ENCODE measurements at places on chromosomes 7 and 10.

GRCh38 chr7:69192134-69192533, 406.1 kb upstream of the AUTS2 start:
- no peak for DNase-seq

GRCh38 chr7:31413766-31414165, 73.2 kb upstream of the NEUROD6 start:
- no peak for DNase-seq

- peak; percentile 19 for DNase-seq
Measured at GRCh38 chr10:11150231-11150731, 132.6 kb downstream of the CELF2 start.

GRCh38 chr7:151498495-151498894, 21.2 kb downstream of the RHEB start:
- no peak for DNase-seq

DNA sequence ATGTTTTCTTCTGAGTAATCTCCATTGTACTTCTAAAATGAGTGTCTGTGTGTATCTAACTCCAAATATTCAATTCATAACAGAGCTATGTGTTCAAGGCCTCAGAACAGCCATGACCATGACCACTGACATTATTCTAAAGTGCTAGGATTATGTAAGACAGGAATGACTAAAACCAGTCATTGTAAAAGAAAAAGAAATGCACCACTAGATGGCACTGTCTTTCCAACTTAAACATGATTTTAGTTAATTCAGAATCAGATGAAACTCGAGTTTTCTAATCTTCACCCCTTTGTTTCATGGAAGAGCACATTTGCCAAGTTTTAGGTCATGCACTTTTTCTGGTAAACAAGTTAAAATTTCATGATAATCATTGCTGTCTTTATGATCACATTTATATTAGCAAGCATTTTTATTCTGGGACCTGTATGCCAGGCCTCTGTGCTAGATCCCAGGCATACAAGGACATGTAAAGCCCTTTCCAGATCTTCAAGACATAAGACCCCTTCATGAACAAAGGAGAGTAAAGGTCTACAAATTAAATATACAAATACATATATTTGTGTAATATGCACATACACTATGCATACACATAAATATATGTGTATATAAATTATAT, 26.1 kb upstream of the RSU1 start:
- DNase-seq: no peak

DNA sequence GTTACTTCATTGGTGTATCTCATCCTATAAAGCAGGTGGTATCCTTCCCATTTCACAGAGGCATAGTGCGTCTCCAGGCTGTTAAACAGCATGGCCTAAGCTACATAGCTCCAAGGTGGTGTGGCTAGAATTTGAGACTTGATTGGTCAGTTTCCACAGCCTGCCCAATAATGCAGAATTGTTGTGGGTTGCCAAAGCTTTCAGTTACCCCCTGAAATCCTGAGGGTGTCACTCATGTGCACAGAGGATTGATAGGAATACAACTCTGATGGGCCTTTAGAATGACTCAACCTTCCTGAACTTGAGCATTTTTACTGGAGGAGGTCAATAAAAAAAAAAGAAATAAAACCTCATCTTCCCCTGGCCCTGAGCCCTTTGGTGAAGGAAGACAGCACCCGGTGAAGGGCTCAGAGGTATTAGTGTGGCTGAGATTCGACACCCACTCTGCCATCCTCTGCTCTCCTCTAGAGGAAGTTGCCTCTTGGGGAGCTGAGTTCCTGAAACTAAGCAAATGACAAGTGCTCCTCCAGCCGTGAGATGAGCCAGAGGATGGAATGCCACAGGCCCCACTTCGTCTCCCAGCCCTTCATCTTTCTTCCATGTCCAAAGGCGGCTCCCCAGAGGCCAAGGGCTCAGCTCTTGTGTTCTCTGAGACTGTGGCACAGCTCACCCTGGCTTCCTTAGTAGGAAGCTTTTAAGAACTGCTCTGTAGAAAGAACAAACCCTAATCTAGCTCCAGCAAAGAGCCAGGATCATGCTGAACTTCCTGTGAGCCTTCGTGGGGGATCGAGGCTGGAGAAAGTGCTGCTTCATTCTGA, 1.0 kb downstream of the ACSL5 start:
- DNase-seq: no peak

GRCh38 chr10:6167456-6167855, 35.3 kb upstream of the PFKFB3 start:
- DNase-seq: no peak

- DNase-seq: no peak
Measured at GRCh38 chr10:62025901-62026879, 124.7 kb downstream of the ARID5B start.

GRCh38 chr10:132549371-132549770, 11.8 kb downstream of the INPP5A start:
- DNase-seq: no peak

- DNase-seq: no peak
Measured at GRCh38 chr10:123967626-123968243, 76.1 kb upstream of the CPXM2 start.

GRCh38 chr7:99191869-99192596, 15.9 kb downstream of the KPNA7 start:
- DNase-seq: no peak

GRCh38 chr10:113683300-113683699, 3.6 kb downstream of the CASP7 start:
- DNase-seq: no peak

DNA sequence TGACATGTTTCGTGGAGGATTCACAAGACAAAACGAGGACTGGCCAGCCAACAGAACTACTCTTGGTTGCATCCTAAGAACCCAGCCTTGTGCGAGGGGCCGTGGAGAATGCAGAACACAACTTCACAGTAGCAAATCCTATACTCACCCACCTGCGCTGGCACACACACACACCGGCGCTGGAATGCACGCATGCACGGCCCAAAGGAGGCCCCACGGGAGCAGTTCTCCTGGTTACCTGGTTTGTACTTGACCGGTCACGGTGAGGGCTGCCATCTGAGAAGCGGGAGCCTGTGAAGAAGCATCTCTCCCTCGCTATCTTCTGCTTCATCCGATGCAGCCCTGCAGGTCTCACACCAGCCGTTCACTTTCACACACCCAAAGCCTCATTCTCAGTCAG, 137.8 kb downstream of the ZMYND11 start:
- no peak for DNase-seq

- DNase-seq: no peak
Measured at GRCh38 chr10:113337142-113337541, 215.7 kb upstream of the HABP2 start.

GRCh38 chr10:73906524-73907447, 4.1 kb upstream of the PLAU start:
- no peak for DNase-seq

DNA sequence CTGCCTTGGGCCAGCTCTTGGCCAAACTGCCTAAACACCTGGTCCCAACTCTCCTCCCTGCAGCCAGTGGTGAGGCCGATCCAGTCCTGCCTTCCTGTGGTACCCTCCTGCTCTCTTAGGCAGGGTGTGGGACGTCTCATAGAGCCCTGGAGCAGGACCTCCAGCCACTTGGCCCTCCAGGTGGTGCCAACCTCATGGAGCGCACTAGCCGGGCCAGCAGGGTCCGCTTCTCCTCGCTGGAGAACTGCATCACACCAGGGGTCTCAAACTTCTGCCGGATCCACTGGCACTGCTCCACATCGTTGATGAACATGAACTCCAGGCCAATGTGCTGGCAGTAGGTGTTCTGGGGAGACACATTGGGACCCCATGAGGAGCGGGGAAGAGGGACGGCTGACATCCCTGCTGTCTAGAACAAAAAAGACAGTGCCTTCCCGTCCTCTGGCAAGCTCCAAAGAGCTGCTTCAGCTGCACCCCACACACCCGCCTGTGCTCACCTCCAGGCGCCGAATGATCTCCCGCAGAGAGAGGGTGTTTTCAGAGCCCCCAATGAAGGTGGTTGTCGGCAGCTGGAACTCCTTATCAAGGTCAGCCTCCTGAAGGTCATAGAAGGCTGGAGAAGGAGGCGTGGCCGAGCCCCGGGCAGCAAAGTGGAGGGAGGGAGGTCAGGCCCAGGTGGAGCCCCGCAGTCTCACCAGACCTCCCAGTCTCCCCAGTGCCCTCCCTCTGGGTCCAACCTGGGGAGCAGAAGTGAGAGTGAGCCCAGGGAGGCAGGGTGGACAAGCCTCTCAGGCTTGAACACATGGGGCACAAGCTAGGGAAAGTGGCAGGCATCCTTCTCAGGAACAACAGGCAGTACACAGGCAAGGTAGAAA, 10.2 kb downstream of the OGDHL start:
- no peak for DNase-seq

GRCh38 chr7:114832906-114833595, 88.8 kb upstream of the MDFIC start:
- no peak for DNase-seq

DNA sequence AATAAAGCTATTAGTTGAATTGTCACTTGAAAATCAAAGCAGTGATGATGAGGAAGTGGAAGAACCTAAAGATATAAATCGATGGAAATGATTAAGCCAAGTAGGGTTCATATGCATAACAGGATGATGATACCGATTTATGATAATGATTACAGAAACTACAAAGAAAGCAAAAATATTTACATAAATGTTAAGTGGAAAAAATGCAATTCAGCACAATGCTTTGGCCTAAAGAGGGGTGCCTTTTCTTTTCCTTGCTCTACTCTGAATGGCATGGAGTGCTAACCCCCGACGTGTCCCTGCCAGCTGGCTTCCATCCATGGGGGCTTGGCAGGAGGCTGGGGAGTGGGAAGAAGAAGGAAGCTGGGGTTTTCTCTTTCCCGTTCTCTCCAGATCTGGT, 240.3 kb downstream of the GATA3 start:
- no peak for DNase-seq

- DNase-seq: no peak
Measured at GRCh38 chr7:47648275-47648925, 66.5 kb upstream of the TNS3 start.

DNA sequence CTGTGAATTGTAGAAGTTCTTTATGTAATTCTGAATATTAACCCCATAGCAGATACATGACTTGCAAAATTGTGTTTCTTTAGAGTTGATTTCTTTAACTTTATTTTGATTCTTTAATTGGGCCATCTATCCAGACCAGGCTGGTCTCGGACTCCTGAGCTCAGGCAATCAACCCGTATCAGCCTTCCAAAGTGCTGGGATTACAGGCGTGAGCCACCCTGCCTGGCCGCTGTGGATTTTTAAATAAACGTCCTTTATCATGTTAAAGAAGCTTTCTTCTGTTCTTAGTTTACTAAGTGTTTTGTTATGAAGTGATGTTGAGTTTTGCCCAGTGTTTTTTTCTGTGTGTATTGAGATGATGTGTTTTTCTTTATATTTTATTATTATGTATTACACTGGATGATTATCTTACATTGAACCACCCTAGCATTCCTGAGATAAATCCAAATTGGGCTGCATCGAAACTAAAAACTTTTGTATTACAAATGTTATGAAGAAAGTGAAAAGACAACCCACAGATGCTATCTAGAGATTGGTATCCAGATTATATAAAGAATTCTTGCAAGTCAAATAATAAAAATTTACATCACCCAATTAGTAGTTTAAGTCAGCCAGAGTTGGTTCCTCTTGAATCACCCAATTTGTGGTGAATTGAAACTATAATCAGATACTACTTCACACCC, 118.1 kb downstream of the TPST1 start:
- no peak for DNase-seq

GRCh38 chr10:3215153-3215775, 42.7 kb upstream of the PITRM1 start:
- DNase-seq: no peak

DNA sequence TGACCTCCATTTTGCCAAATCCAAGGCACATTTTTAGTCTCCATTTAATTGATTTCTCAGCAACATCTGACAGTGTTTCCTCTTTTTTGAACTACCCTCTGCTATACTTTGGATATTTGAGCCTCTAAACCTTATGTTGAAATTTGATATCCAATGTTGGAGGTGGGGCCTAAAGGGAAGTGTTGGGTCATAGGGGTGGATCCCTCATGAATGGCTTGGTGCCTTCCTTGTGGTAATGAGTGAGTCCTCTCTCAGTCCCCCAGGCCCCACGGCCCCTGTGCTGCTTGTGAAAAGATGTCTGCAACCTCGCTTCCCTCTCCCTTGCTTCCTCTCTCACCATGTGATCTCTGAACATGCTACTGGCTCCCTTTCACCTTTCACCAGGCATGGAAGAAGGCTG, 96.8 kb upstream of the DGKB start:
- DNase-seq: no peak

- no peak for DNase-seq
Measured at GRCh38 chr10:71823356-71823755, 27.7 kb downstream of the PSAP start.

- DNase-seq: no peak
Measured at GRCh38 chr10:23338886-23339285, 5.7 kb downstream of the C10orf67 start.

GRCh38 chr7:36406156-36406555, 16.5 kb downstream of the ANLN start:
- no peak for DNase-seq

DNA sequence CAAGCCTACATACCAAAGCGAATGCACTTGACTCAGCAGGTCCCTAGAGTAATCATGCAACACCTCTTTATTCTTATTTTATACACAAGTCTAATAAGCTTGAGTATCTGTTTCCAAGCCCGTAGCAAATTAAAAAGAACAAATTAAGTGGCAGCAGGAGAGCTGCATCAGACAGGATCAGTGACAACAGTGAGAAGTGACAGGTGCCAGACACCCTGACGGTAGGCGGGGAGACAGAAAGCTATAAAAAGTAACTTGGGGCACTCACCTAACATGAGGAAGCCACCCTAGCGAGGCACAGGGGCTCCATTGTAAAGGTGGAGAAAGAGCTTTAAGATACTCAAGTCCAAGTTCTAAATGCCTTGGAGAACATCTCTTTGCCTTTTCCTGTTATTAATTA, 174.2 kb downstream of the PLXNA4 start:
- no peak for DNase-seq

GRCh38 chr10:101228966-101229265, 347 bp downstream of the LBX1 start:
- DNase-seq: no peak

DNA sequence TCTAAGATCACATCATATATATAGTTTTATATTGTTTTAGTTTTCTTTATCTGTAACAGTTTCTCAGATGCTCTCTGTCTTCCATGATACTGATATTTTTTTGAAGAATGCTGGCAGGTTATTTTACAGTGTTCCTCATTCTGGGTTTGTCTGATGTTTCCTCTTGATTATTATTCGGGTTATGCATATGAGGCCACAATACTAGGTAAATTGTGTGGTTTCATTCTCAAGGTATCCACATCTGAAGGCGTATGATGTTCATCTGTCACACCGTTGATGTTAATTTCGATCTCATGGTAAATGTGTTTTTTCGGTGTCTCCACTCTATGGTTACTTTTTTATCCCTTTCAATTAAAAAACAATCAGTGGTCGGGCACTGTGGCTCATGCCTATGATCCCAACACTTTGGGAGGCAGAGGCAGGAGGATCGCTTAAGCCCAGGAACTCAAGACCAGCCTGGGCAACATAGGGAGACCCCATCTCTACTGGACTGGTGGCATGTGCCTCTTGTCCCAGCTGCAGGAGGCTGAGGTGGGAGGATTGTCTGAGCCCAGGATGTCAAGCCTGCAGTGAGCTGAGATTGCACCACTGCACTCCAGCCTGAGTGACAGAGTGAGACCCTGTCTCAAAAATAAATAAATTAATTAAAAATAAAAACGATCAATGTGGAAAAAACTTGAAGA, 108.9 kb downstream of the TPST1 start:
- no peak for DNase-seq

GRCh38 chr7:79296553-79297320, 156.7 kb downstream of the MAGI2 start:
- no peak for DNase-seq

GRCh38 chr7:110898516-110898915, 192.4 kb upstream of the LRRN3 start:
- no peak for DNase-seq

- no peak for DNase-seq
Measured at GRCh38 chr7:90232430-90232829, 12.5 kb upstream of the CFAP69 start.
